ENCODE measurements at places on chromosomes 1 and 21. TPM values are rescaled to one million over a fixed set of nuclear protein-coding genes. Genes with fewer than 3 reads are reported as not detected.

Gene ZBTB37
- 3.5 TPM for total RNA-seq

- peak; percentile 14 for DNase-seq
These were observed 49.7 kb upstream of the NEK7 start for GRCh38 chr1:198107091-198107501.

DNA sequence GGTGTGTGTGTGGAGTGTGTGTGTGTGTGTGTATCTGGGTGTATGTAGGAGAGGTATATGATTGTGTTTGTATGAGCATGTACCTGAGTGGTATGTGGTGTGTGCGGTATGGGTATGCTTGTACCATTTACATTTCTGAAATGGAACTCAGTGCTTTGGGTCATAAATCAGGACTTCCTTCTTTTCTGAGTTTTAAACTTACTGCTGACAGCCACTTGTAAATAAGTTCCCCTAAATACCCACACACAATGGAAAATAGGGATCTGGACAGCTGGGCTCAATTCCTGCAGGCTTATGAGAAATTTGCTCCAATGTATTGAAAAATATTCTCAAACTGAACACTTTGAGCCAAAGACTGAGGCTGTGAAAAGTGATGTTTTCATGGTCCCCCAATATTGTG, 293.6 kb downstream of the HLX start:
- no peak for DNase-seq

GRCh38 chr1:229620876-229621275, 5.0 kb downstream of the TAF5L start:
- no peak for DNase-seq

Gene AMY1C
- not detected for total RNA-seq

GRCh38 chr21:44854664-44855446, 18.6 kb downstream of the PTTG1IP start:
- DNase-seq: no peak

- no peak for DNase-seq
These were observed 27.4 kb upstream of the PIK3CD start for GRCh38 chr1:9624081-9624480.

DNA sequence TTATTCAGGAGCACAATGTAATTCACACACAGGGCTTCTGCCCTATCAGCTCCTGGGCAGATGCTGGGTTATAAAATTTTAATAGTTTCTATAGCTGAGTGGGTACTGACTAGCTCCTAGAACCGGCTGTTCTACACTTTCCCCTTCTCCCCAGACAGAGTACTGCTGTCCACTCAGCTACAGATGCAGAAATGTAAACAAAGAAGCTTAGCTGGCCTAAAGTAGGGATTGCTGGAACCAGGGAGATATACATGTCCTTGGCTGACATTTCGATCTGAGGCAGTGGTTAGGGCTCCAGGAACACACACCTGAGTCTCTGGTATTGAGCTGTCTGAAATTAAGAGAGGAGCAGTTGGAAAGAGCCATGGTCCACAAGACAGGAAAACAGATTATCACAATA, 211.5 kb upstream of the USP24 start:
- DNase-seq: no peak

DNA sequence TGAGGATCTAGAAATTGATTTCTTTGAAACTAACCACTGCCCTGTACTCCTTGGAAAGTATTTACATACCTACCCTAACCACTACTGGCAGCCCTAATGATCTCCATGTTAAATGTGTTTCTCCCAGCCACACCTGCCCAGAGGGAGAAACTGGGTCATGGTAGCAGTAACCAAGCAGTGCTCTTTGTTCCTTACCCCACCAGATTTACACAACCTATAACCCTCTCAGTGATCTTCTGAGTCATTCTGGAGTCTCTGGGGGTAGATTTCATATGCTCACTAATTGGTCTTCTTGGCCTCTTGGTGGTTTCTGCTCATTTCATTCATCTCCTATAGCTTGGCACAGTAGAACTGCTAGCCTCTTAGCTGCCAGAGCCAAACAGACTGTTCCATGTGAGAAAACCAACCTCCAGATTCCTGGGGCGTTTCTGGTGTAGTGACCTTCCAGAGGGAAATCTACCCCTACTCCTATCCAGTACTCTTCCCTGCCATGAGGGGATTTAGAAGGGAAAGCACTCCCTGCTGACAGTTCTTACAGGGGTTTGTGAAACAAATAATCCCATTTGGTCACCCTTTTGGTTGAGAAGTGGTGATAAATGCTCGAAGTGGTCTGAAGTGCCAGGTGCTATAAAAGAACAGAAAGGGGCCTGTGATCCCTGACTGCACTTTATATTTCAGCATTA, 36.2 kb upstream of the LRIG2 start:
- DNase-seq: peak; percentile 76

Gene TMEM82
- not detected for total RNA-seq

Gene SMCP
- total RNA-seq: not detected

DNA sequence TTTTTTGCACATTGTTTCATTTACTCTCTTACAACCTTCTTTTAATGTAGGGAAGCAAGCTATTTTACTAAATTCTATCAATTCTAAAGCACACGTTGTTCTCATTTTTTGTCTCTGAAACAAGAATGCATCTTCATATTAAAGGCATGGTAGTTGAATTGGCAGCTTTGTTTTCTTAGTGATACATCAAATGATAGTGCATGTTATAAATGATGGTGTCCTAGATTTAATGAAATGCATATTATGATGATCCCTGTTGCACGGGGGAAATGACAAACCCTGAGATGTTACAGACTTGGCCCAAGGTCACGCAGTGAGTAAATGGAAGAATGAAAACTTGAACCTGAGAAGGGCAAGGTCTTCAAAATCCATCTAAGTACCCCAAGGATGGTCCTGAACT, 213.1 kb downstream of the KAZN start:
- DNase-seq: no peak

Gene BGLAP
- total RNA-seq: not detected

DNA sequence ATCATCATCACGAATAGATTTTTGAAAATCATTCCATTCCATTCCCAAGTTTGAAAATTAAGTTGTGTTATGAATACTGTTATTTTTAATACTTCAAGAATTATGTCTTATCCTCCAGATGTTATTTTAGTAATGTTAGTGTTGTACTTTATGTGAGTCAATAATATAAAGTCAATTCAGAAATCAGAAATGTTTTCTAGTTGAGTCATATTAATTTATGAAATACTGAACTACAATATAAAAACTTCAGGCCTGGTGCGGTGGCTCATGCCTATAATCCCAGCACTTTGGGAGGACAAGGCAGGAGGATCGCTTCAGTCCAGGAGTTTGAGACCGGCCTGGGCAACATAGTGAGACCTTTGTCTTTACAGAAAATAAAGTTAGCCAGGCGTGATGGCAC, 38.4 kb upstream of the GPR25 start:
- no peak for DNase-seq

- DNase-seq: no peak
These were observed 56.0 kb upstream of the CASZ1 start for GRCh38 chr1:10852486-10852885.

Gene TMEM200B
- total RNA-seq: 2.1 TPM

- no peak for DNase-seq
These were observed 3.8 kb upstream of the MUL1 start for GRCh38 chr1:20511518-20512428.
